H9 (cell line): ENCODE measurements at places on chromosomes 7 and 10. TPM values are rescaled to one million over a fixed set of nuclear protein-coding genes. Genes with fewer than 3 reads are reported as not detected.

Gene CPXM2
- total RNA-seq: 1.7 and 1.9 TPM in 2 replicates

GRCh38 chr7:23350466-23350865 lies 51.3 kb downstream of the MALSU1 start:
- H3K4me1 ChIP-seq: no peaks in the 10 kb centered on the region
- no peaks in the 10 kb centered on the region for H3K27me3 ChIP-seq

Gene PLCE1
- 0.09 and 0.13 TPM in 2 replicates for total RNA-seq

GRCh38 chr10:100653957-100654781 lies 91.2 kb upstream of the PAX2 start:
- no peaks in the 10 kb centered on the region; the same call in 1 of the 2 replicates for H3K4me1 ChIP-seq

GRCh38 chr7:4707217-4707741 lies 25.2 kb downstream of the FOXK1 start:
- peaks cover 6% of the 10 kb centered on the region for H3K36me3 ChIP-seq
- peak overlapping the region; percentile 79 for H3K4me3 ChIP-seq
- DNase-seq: peak; percentile 74
- peaks cover 50% of the 10 kb centered on the region for H3K27me3 ChIP-seq
- peaks cover 3% of the 10 kb centered on the region; the same call in 1 of the 2 replicates for H3K4me1 ChIP-seq

GRCh38 chr10:104639590-104640338 lies 1.3 kb upstream of the SORCS3 start:
- no peaks in the 10 kb centered on the region for H3K36me3 ChIP-seq
- H3K27ac ChIP-seq: no peak overlapping the region
- H3K4me3 ChIP-seq: peak overlapping the region; percentile 87
- peaks cover 40% of the 10 kb centered on the region; the same call in 1 of the 2 replicates for H3K27me3 ChIP-seq

DNA sequence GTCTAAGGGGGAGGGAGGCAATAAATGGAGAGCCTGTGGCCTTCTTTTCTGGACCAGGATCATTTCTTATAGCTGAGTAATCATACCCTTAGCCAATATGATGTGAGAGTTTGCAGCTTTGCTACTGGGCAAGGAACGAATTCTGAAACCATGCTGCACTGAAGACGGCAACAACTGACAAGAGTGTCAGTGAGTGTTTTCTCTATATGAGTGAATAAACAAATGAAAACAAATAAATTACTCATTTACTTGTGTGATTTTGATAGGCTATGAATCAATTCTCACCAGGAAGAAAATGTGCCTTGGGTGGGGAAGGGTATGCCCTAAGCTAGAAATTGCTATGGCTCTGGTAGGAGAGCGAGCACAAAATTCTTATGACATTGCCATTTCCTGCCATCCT lies 79.4 kb upstream of the LRRN3 start:
- no peaks in the 10 kb centered on the region for H3K4me1 ChIP-seq
- H3K27me3 ChIP-seq: no peaks in the 10 kb centered on the region
- no peak for DNase-seq
- no peak overlapping the region for H3K27ac ChIP-seq
- no peaks in the 10 kb centered on the region for H3K36me3 ChIP-seq

Gene C1GALT1
- 81.5 and 88.2 TPM in 2 replicates for total RNA-seq

GRCh38 chr10:31005895-31006294 lies 25.8 kb downstream of the ZNF438 start:
- H3K27me3 ChIP-seq: no peaks in the 10 kb centered on the region
- H3K4me1 ChIP-seq: no peaks in the 10 kb centered on the region
- no peaks in the 10 kb centered on the region for H3K36me3 ChIP-seq

Gene MACC1
- total RNA-seq: 9.8 and 11.0 TPM in 2 replicates

DNA sequence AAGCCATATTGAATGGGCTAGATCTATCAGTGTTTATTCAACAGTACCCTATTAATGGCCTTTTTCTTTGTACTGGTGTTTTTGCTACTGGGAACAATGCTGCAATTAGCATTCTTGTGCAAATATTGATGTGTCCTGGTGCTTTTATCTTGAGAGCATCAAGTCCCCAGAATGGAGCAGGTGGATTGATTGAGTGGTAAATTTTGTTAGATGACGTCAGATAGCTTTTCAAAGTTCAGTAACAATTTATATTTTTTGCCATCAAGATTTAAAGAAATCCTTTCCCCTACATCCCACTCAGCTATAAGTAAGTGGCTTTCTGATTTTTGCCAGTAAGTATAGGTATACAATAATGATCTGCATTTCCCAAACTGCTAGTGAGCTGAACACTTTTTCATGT lies 63.4 kb upstream of the SYPL1 start:
- H3K36me3 ChIP-seq: no peaks in the 10 kb centered on the region
- no peak for DNase-seq
- H3K27ac ChIP-seq: no peak overlapping the region
- H3K4me1 ChIP-seq: peaks cover 6% of the 10 kb centered on the region; the same call in 1 of the 2 replicates
- H3K4me3 ChIP-seq: no peak overlapping the region

GRCh38 chr7:137967143-137968018 lies 34.5 kb downstream of the CREB3L2 start:
- peaks cover 13% of the 10 kb centered on the region; the same call in 1 of the 2 replicates for H3K4me1 ChIP-seq
- H3K27ac ChIP-seq: no peak overlapping the region
- H3K27me3 ChIP-seq: no peaks in the 10 kb centered on the region
- H3K36me3 ChIP-seq: peaks cover 25% of the 10 kb centered on the region

- no peak overlapping the region for H3K27ac ChIP-seq
- H3K4me1 ChIP-seq: peaks cover 8% of the 10 kb centered on the region; the same call in 1 of the 2 replicates
- no peaks in the 10 kb centered on the region for H3K27me3 ChIP-seq
These were observed 29.7 kb downstream of the IL15RA start for GRCh38 chr10:5947471-5948207.

GRCh38 chr10:116226766-116227165 lies 46.2 kb downstream of the GFRA1 start:
- no peak overlapping the region for H3K27ac ChIP-seq
- no peak overlapping the region for H3K4me3 ChIP-seq
- DNase-seq: no peak
- no peaks in the 10 kb centered on the region for H3K27me3 ChIP-seq
- no peaks in the 10 kb centered on the region for H3K36me3 ChIP-seq

DNA sequence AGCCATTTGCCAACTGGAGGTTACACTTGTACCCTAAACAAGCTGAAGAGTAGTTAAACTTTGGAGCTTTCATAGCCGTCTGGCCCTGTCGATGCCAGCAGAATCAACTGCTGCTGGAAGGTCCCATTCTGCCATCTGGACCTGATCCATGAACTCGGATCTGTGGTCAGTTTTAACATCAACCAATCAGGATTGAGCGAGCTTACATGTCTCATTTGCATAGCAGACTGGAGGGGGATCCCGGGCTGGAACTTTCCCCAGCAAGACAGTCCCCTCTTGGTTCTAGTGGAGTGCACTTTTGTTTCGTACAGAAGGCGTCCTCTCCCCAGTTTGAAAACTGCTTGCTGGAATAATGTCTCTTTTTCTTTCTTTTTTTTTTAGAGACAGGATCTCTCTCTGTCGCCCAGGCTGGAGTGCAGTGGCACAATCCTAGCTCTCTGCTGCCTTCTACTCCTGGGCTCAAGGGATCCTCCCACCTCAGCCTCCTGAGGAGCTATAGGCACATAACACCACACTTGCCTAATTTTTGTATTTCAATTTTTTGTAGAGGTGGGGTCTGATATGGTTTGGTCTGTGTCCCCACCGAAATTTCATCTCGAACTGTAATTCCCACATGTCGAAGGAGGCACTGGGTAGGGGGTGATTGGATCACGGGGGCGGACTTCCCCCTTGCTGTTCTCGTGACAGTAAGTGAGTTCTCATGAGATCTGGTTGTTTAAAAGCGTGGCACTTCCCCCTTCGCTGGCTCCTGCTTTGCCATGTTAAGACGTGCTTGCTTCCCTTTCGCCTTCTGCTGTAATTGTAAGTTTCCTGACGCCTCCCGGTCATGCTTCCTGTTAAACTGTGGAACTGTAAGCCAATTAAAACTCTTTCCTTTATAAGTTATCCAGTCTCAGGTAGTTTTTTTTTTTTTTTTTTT lies 42.8 kb upstream of the SEPHS1 start:
- H3K4me1 ChIP-seq: peaks cover 5% of the 10 kb centered on the region; the same call in 1 of the 2 replicates
- H3K27ac ChIP-seq: no peak overlapping the region
- no peaks in the 10 kb centered on the region for H3K36me3 ChIP-seq
- H3K4me3 ChIP-seq: no peak overlapping the region; the same call in 2 of the 3 replicates

DNA sequence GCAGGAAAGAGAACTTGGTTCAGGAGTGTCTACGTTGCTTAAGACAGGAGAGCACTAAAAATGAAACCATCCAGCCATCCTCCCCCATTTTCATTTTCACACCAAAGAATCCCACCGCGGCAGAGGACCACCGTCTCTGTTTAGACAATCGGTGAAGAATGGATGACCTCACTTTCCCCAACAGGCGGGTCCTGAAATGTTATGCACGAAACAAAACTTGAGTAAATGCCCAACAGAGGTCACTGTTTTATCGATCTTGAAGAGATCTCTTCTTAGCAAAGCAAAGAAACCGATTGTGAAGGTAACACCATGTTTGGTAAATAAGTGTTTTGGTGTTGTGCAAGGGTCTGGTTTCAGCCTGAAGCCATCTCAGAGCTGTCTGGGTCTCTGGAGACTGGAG lies 1.4 kb upstream of the IL6 start:
- H3K36me3 ChIP-seq: no peaks in the 10 kb centered on the region
- H3K27ac ChIP-seq: no peak overlapping the region
- peaks cover 3% of the 10 kb centered on the region; the same call in 1 of the 2 replicates for H3K4me1 ChIP-seq
- H3K4me3 ChIP-seq: no peak overlapping the region
- DNase-seq: no peak
- H3K27me3 ChIP-seq: no peaks in the 10 kb centered on the region

Gene CTNNA3
- total RNA-seq: 2.3 and 3.3 TPM in 2 replicates

DNA sequence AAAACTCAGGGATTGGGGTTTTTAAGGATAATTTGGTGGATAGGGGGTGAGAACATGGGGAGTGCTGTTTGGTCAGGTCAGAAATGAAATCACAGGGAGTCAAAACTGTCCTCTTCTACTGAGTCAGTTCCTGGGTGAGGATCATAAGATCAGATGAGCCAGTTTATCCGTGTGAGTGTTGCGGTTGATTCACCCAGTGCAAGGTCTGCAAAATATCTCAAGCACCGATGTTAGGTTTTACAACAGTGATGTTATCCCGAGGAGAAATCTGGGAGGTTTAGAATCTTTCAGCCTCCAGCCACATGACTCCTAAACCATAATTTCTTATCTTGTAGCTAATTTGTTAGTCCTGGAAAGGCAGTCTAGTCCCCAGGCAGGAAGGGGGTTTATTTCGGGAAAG lies 31.7 kb upstream of the AGR2 start:
- no peaks in the 10 kb centered on the region for H3K27me3 ChIP-seq
- no peak overlapping the region for H3K27ac ChIP-seq
- no peak for DNase-seq
- H3K36me3 ChIP-seq: no peaks in the 10 kb centered on the region

GRCh38 chr7:27526611-27527347 lies 135.9 kb downstream of the HIBADH start:
- H3K27me3 ChIP-seq: no peaks in the 10 kb centered on the region
- no peak for DNase-seq
- no peak overlapping the region for H3K27ac ChIP-seq
- H3K4me1 ChIP-seq: no peaks in the 10 kb centered on the region
- H3K4me3 ChIP-seq: no peak overlapping the region

Gene TMEM176A
- total RNA-seq: not detected in 2 replicates

DNA sequence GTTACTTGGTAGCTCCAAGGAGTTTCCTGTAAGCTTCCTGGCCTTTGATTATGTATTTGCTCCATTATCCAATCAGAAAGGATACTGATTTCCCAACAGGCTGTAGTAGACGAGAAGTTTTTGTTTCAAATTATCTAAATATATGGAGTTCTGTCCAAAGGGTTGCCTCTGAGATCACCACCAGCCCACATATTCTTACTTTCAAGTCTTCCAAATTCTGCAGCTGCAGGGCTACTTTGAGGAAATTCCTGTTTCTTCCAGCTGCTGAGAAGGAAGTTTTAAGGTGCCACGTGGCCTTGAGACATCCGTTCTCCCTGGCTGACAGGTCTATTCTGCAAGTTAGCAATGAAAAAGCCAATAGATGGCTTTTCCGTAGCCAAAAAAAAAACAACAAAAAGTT lies 286.0 kb downstream of the TWIST1 start:
- no peak for DNase-seq
- H3K4me1 ChIP-seq: no peaks in the 10 kb centered on the region
- no peaks in the 10 kb centered on the region for H3K27me3 ChIP-seq
- no peak overlapping the region for H3K4me3 ChIP-seq

Gene PROSER2
- 10.6 and 13.7 TPM in 2 replicates for total RNA-seq

DNA sequence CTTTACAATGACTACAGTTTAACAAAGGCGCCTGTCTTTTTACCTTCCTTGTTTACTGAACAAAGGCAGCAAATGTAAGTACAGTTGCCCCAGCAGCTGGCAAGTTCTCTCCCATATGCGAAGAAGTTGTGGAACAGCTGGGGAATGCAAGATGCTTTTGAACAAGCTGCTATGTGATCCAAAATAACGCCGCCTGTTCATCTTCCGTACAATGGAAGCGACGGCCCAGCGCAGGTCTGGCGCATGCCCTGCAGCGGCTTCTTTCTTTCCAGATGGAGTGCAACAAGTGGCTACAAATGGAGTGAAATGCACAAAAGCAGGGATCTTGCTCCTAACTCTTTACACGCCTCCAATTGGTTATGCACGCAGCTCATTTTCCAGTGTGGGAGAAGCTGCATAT lies 97.0 kb upstream of the SVIL start:
- peaks cover 6% of the 10 kb centered on the region for H3K4me1 ChIP-seq
- DNase-seq: no peak
- peaks cover 11% of the 10 kb centered on the region; the same call in 1 of the 2 replicates for H3K27me3 ChIP-seq
- H3K27ac ChIP-seq: no peak overlapping the region
- H3K36me3 ChIP-seq: peaks cover 9% of the 10 kb centered on the region
- H3K4me3 ChIP-seq: no peak overlapping the region

GRCh38 chr7:42193471-42194129 lies 43.4 kb downstream of the GLI3 start:
- H3K27me3 ChIP-seq: no peaks in the 10 kb centered on the region
- H3K27ac ChIP-seq: no peak overlapping the region
- H3K4me3 ChIP-seq: no peak overlapping the region

DNA sequence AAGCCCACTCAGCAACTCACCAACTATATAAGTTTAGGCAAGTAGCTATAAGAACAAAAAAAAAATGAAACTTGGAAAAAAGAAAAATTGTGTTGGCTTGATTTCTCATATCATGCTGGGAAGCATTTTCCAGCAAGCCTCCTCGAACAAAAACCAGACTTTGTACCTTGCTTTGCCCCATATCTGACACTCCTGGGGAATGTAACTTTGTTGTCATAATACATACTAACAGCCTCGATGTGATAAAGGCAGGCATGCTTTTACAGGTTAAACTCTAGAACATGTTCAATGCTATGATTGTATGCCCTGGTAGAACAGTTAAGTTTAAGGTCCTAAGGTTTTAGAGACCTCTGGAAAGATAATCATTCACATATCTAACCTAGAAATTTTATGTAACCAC lies 11.6 kb downstream of the CFAP43 start:
- no peaks in the 10 kb centered on the region for H3K36me3 ChIP-seq
- H3K4me1 ChIP-seq: no peaks in the 10 kb centered on the region
- no peak overlapping the region for H3K27ac ChIP-seq
- H3K4me3 ChIP-seq: no peak overlapping the region

DNA sequence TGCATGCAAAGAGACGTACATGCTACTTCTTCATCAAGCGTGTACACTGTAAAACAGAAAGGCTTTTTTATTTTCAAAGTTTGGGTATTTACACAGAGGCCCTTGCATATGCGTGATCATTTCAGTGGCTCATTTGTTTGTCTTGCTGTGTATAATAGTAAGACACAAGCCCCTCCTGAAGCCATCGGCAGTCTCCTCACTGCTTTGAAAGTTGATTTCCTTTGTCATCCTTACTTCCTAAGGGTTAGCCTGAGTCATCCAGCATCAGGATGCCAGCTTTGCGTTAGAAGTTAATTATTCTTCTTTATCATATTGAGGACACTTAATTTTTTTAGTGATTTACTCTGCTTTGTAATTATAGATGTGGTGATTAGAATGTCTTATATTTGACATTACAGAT lies 72.5 kb upstream of the CTBP2 start:
- peaks cover 10% of the 10 kb centered on the region for H3K36me3 ChIP-seq
- H3K4me3 ChIP-seq: no peak overlapping the region
- no peaks in the 10 kb centered on the region for H3K27me3 ChIP-seq
- peaks cover 3% of the 10 kb centered on the region; the same call in 1 of the 2 replicates for H3K4me1 ChIP-seq

Gene INHBA
- total RNA-seq: 1.6 and 1.7 TPM in 2 replicates

Gene TSPAN12
- 6.6 and 8.7 TPM in 2 replicates for total RNA-seq
